ENCODE measurements at places on chromosomes 12 and 14. TPM values are rescaled to one million over a fixed set of nuclear protein-coding genes. Genes with fewer than 3 reads are reported as not detected.

SVOP gene
- polyA plus RNA-seq: 0.25 TPM

DNA sequence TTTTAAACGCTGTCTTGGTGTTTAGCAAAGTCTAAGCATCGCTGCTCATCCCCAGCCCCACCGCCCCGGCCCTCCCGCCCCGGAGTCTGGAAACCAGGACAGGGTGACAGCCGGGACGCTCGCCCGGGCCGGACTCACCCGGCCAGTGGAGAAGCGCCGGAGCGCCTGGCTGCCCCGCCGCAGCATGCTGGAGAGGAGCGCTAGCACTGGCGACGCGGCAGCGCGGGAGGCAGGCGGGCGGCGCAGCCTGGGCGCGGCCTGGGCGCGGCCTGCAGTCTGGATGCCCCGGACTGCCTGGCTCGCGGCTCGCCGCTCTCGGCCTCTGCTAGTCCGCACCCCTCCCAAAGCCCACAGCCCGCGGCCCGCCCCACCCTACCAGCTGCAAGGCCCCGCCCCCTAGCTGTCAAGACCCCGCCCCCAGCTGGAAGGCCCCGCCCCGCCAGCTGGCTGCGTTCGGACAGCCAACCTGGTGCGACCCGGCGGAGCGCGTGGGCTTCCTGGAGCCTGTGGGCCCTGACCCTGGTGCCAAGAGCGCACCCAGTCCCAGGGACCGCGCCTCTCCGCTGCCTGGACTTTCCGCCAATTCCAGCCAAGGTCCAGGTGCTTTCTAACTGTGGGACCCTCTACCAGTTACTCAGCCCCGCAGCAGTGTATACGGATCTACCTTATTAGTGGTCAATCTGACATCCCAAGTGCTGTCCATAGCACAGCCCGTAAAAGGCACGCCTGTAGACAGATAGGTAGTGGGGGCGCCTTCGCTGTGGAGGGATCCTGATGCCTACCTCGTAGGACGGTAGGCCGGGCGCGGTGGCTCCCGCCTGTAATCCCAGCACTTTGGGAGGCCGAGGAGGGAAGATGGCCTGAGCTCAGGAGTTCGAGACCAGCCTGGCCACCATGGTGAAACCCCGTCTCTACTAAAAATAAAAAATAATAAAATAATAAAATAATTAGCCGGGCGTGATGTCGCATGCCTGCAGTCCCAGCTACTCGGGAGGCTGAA is at the start of gene ALDH1L2:
ALDH1L2 (minus strand) TSS at position 208 of the 1,000 bp plus-strand sequence; CDS start at position 186, 22 bp downstream.
- DNase-seq: no peak

GRCh38 chr12:57146092-57146491 is 1.3 kb downstream of the LRP1-AS start:
- no peak for DNase-seq

OR6C2 gene
- not detected for polyA plus RNA-seq

DNA sequence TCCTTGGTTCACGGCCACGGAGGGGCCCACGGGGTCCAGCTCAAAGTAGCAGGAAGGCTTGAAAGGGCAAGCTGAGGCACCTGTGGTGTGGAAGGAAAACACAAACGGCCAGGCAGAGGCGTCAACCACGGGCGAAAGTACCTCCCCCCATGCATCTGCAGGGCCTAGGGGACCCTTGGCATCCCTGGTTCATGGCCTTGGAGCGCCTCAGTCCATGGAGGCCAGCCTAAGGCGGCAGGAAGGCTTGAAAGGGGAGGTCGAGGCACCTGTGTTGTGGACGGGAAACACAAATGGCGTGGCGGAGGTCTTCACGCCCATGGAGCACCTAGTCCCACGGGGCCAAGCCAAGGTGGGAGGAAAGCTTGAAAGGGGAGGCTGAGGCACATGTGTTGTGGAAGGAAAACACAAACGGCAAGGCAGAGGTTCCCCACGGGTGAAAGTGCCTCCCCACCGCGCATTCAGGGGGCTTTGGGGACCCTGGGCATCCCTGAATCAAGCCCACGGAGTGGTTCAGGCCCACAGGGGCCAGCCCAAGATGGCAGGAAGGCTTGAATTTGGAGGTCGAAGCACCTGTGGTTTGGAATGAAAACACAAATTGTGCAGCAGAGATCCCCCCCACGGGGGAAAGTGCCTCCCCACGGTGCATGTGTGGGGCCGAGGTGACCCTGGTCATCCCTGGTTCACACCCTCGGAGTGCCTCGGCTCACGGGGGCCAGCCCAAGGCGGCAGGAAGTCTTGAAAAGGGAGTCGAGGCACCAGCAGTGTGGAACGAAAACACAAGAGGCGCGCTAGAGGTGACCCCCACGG is 380.8 kb downstream of the ALG10 start:
- DNase-seq: no peak

CLEC1A gene
- 3.1 TPM for polyA plus RNA-seq

DNA sequence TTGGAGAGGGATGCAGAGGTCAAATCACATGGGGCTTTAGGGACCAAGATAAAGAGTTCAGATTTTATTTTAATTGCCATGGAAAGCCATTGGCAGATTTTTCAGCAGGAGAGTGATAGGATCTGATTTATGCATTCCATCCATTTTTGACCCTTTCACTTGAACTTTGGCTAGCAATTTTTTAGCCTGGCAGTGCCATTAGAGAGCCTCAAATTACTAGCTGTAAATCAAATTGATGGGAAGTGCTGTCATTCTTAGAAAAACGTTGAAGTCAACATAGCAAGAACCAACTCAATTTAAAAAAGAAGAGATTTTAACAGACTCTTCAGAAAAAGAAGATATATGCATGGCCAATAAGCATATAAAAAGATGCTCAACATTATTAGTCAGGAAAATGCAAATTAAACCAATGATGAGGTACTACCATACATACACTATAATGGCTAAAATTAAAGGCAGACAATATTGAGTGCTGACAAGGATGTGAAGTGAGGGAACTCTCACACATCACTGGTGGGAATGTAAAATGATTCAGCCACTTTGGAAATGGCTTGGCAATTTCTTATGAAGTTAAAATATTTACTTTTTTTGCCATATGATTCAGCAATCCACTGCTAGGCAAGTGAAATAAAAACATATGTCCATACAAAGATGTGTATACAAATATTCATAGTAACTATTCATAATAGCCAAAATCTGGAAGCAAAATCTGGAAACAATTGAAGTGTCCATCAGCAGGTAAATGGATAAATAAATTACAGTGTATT is 89.7 kb downstream of the PTCSC3 start:
- no peak for DNase-seq

GRCh38 chr14:87312169-87312893 is 680.7 kb downstream of the GALC start:
- DNase-seq: no peak

PLEKHG7 gene
- 0.61 TPM for polyA plus RNA-seq
